Stimulated activated CD4-positive, alpha-beta T cell treated with anti-CD3 and anti-CD28 coated beads, Interleukin-1b, Interleukin-23, amount 100 ng/mL, for 48 hours (primary cell): ENCODE measurements at places on chromosomes 5 and 9.

DNA sequence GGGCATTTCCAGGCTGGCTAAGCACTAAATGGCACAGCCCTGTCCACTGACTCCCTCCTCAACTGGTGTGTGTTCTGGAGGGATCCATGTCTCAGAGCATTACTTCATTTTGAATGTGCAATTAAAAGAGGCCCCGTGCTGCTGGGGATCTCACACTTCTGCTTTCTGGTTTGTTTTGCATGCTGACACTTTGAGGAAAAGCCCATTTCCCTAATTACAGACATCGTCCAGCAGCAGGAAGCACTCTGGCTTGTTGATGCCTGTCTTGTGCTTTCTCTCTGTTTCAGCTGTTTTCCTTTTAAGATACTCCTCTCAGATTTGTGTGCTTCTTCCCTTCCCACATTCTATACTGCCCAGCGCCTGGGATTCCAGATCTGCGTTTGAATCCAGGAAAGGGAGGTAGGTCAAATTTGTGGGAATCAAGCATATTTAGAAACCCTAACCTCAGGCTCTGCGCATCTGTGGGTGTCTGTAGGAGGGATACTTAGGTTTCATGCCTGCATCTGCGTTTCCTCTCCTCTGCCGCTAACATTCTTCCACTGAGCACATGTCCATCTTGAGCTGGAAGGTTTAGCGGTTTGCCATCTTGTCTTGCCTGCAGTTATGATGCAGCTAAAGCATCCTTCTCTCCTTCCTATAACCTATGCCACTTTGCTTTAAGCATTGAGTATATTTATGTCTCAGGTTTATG is 25.7 kb downstream of the SYK start:
- no peak for DNase-seq

DNA sequence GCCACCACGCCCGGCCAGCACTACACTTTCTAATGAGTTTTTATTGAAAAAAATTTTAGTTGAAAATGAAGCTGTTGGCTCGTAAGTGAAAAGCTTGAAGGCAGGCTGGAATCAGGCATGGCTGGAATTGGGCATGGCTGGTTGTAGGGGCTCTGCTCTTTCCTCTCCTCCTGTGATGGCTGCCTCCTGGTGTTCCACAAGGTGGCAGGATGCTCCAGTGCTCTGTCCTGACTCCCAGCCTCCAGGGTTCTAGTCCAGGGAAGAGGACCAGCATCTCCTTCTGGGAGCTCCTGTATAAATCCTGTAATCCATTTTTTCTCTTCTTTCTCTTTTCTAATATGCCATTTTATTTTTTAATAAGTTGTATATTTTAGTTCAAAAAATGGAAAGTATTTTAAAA is 57.2 kb upstream of the DHFR start:
- no peak for DNase-seq

GRCh38 chr5:102924963-102925362 is 169.9 kb downstream of the PAM start:
- DNase-seq = no peak

GRCh38 chr5:158212917-158213316 is 354.0 kb upstream of the CLINT1 start:
- no peak for DNase-seq

DNA sequence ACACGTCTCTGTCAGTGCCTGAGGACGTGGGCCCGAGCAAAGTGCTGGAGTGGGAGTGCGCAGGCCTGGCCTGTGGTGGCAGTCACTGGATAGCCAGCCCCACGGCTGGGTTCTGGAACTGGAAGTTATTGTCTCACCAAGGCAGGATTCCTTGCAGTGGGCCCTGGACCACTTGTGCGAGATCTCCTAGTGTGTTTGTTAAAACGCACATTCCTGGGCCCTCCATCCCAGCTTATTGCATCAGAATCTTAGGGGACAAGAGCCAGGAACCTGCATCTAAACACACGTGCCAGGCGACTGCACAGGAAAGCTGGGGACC is 26.9 kb downstream of the PTPA start:
- DNase-seq = no peak

- no peak for DNase-seq
Observed at GRCh38 chr5:132439521-132440089, 51.0 kb downstream of the IRF1 start.

DNA sequence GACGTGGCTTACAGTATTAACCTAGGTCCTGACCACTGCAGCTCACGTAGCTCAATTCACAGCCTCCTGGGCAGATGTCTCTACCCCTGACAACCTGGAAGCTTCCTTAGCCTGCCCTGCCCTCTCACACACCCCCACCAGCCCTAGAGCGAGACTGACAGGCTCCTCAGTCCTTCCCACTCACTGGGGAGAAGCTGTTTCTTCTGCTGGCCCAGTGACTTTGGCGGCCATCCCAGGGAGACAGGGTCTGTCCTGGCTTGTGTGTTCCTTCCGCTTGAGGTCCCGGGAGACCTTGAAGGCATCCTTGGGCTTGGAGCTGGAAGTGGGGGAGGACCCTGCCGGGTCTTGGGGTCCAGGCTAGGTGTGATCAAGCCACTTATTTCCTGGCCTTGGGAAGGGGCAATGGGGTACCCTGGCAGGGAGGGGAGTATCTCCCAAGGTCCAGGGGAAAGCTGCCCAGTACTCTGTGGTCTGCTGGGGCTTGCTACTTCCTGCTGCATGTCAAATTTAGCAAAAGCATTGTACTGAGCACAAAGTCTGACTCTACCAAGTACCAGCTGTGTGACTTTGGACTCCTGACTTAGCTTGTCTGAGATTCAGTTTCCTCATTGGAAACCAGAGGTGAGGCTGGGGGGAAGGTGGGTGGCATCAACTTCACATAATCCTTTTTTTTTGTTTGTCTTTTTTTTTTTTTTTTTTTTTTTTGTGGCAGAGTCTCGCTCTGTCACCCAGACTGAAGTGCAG is 1.9 kb downstream of the MIGA2 start:
- no peak for DNase-seq

DNA sequence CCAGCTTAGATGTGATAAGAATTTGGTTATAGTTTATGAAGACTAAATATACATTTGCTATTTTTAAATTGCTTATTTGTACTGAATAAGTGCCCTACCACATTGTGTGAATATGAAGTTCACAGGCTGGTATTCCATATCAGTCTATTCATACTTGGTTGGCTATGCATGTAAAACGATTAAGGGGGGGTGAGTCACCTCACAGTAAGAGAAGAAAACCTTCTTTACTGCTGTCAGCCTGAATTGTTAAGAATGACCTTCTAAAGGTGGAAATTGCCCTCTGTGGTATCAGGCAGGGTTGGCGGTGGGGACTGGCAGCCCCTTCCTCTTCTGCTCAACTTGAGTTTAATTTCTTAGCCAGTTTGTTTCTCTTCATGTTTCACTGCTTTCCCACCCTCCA is 127.0 kb upstream of the RPS23 start:
- no peak for DNase-seq

DNA sequence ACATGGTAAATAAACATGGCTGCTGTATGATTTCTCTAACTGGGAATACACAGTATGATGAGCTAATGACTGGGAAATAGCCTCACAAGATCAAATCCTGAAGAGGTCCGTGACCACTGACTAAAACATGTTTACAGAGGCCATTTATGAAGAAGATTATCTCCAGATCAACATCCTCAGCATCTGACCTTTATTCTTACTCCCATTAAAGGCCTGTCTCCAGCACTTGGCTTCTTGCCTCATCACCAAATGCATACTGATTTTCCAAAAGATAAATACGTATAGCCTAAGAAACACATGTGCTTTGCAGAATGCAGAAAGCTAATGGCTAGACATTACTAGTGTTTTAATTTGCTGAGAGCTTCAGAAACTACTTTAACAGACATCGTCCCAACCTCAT is 108.0 kb upstream of the TSLP start:
- DNase-seq = no peak
